ENCODE measurements at places on chromosomes 11 and 22.
A peak's percentile ranks its signal among the peaks of the same experiment; 100 is the strongest.

DNA sequence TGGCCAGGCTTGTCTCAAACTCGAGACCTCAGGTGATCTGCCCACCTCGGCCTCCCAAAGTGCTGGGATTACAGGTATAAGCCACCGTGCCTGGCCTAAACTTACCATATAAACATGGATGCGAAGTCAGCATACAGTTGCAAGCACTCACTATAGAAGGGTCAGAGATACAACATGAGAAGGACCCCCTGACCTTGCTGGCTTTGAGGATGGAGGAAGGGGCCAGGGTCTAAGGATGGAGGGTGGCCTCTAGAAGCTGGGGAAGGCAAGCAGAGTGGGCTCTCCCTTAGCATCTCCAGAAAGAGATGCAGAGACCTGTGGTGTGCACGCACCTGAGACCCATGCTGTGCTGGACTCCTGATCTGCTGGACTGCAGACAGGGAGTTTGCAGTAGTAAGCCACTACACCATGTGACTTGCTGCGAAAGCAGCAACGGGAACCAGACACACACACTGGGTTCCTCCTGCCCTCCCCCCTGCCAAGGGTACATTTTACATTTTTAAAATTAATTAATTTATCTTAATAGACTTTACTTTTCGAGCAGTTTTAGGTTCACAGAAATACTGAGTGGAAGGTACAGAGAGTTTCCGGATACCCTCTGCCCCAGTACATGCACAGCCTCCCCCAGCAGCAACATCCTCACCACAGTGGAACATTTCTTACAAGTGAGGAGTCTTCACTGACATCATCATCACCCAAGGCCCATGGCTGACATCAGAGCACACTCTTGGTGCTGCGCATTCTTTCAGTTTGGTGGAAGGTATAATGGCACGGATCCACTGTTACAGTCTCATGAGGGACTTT, 170.1 kb upstream of the B3GAT1 start:
- H3K27me3 ChIP-seq = peaks cover 9% of the 10 kb centered on the region
- H3K4me1 ChIP-seq = peaks cover 5% of the 10 kb centered on the region
- H3K36me3 ChIP-seq = no peaks in the 10 kb centered on the region
- no peak overlapping the region for H3K27ac ChIP-seq
- H3K4me3 ChIP-seq = no peak overlapping the region

GRCh38 chr11:32024948-32025347, 65.9 kb upstream of the RCN1 start:
- no peak overlapping the region for H3K27ac ChIP-seq
- H3K27me3 ChIP-seq = peaks cover 12% of the 10 kb centered on the region
- no peaks in the 10 kb centered on the region for H3K4me1 ChIP-seq
- DNase-seq = no peak

- DNase-seq = no peak
- no peaks in the 10 kb centered on the region for H3K36me3 ChIP-seq
These were observed at the start of gene SCN2B for GRCh38 chr11:118175993-118176777. Gene SCN2B, minus strand, starts transcription at chr11:118176639. Its CDS starts 208 bp downstream, at chr11:118176431.

- H3K27me3 ChIP-seq = no peaks in the 10 kb centered on the region
- no peak for DNase-seq
- H3K27ac ChIP-seq = no peak overlapping the region
- H3K4me3 ChIP-seq = peak overlapping the region; percentile 80
These were observed 710 bp upstream of the DGCR2 start for GRCh38 chr22:19122752-19123492.

DNA sequence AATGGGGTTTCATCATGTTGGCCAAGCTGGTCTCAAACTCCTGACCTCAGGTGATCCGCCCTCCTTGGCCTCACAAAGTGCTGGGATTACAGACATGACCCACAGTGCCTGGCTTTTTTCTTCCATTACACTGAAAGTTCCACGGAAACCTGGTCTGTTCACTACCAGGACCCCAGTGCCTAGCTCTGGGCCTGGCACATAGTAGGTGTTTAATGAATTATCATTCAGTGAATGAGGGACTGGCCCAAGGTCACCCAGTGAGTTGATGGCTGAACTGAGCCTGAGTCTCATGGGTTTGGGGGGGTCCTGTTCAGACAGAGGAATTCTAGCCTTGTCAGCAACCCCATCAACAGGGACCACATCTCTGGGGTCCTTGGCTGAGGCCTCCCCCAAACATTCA, 3.1 kb downstream of the C11orf86 start:
- no peak overlapping the region for H3K27ac ChIP-seq
- no peak overlapping the region for H3K4me3 ChIP-seq
- DNase-seq = no peak
- peaks cover 2% of the 10 kb centered on the region for H3K36me3 ChIP-seq

DNA sequence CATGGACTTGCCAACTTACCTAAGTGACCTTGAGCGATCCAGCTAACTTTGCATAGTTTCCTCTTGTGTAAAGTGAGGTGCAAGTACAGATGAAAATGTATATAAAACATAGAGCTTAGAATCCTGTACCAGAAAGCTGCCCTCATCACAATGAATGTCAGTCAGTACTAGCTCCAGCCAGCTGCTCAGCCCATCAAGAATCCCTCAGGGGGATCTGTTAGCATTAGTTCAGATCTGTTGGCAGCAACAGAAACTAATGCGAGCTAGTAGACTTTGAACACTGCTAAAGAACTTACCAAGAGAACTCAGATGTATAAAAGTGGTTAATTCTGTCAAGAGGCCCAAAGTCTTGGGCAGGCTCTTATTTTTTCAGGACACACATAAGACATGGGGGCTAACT, 6.3 kb upstream of the C11orf91 start:
- no peaks in the 10 kb centered on the region for H3K27me3 ChIP-seq
- H3K36me3 ChIP-seq = peaks cover 12% of the 10 kb centered on the region
- H3K4me1 ChIP-seq = no peaks in the 10 kb centered on the region
- no peak overlapping the region for H3K4me3 ChIP-seq
